CD4-positive, alpha-beta T cell treated with Interferon alpha-2 for 1 hour (primary cell): ENCODE measurements at places on chromosomes 6 and 20.

DNA sequence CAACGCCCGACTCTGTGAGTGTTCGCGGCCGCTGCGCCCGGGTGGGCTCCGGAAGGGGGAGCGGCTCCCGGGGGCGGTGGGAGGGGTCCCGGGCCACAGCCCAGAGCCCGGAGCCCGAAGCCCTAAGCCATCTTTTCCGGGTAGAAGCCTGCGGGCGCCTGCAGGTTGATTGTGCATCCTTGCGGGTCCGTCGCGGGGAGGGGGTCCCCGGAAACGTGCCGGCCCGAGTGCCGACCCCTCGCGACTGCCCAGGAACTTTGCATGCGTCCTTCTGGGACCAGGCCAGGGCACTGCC, 413 bp downstream of the PTPRA start:
- peak; percentile 69 for DNase-seq

GRCh38 chr20:16415071-16416053, 157.9 kb downstream of the KIF16B start:
- DNase-seq: no peak

GRCh38 chr6:8075704-8076103, 11.5 kb upstream of the BLOC1S5 start:
- no peak for DNase-seq

DNA sequence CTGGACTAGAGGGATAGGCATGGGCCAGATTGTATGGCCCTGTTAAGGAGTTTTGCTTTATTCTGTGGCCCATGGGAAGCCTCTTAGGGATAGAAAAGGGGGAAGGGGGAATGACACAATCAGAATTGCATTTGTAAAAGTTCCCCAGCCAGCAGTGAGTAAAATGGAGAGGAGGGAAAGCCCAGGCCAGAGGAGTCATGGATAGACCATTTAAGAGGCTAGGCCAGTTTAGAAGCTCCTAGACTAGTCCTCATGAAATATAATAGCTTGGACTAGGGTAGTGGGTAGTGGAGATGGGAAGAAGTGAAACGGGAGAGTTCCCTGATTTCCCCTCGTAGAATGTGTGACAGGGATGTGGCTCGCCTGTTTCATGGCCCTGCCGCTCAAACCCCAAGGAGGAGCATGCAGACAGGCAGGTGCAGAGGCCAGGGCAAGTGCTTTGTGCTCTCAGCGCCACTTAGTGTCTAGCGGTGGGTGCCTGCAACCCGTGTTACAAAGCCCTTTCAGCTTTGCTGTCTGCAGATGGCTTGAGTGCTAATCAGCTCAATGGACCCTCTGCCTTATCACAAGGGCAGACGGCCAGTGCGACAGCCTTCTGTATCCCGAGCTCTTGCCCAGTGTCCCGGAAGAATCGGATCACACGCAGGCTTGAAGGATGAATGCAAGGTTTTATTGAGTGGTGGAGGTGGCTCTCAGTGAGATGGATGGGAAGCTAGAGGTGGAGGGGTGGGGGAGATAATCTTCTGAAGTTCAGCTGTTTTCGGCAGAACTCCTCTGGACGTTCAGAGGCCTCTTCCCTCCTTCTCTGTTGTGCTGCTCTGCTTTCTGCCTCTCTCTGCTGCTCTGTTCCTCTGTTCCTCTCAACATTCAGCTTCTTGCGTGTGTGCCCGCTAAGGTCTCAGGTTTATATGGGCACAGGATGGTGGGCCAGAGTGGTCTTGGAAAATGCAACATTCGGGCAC, 141.1 kb downstream of the CEP57L1 start:
- DNase-seq: no peak

DNA sequence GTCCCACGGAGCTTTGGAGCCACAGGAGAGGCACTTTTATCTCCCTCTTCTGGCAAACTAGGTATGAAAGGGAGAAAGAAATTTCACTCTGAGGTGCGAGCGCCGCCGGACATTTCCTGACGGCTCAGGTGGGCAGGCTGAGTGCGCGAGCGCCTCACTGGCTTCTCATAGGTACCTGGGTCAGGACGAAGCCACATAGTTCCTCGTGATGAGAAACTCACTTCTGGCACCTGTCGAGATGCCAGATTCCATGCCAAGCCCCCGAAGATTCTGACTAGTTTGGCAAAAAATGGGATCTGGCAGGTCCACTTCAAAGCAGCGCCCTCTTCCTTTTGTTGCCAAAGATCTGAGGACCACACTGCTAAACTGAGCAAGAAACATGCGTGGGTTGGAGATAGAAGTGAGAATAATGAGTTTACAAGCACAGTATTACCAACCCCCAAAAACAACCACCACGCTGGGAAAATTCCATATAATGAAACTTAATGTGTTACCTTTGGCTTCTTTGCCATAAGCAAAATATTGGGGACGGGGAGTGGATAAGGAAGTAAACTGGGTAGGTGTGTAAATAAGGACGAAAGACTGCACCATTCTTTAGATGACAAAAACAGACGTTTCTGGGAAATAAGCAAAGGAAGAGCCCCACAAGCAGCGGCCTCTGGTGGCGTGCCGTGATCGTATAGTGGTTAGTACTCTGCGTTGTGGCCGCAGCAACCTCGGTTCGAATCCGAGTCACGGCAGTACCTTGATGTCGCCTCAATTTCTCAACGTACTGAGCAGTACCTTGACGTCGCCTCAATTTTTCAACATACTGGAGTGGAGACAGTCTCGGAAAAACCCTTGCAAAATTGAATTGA, 89.8 kb upstream of the PRSS16 start:
- peak; percentile 92 for DNase-seq

- no peak for DNase-seq
These were observed 7.9 kb upstream of the SIRT5 start for GRCh38 chr6:13566500-13566899.

GRCh38 chr6:78947529-78947928, 80.2 kb downstream of the IRAK1BP1 start:
- DNase-seq: no peak
